Right renal pelvis (tissue), 4 donors: ENCODE measurements at places on chromosomes 3 and 15.

- DNase-seq, result no peak
Measured at GRCh38 chr3:126746395-126747177, 42.5 kb downstream of the CHCHD6 start.

DNA sequence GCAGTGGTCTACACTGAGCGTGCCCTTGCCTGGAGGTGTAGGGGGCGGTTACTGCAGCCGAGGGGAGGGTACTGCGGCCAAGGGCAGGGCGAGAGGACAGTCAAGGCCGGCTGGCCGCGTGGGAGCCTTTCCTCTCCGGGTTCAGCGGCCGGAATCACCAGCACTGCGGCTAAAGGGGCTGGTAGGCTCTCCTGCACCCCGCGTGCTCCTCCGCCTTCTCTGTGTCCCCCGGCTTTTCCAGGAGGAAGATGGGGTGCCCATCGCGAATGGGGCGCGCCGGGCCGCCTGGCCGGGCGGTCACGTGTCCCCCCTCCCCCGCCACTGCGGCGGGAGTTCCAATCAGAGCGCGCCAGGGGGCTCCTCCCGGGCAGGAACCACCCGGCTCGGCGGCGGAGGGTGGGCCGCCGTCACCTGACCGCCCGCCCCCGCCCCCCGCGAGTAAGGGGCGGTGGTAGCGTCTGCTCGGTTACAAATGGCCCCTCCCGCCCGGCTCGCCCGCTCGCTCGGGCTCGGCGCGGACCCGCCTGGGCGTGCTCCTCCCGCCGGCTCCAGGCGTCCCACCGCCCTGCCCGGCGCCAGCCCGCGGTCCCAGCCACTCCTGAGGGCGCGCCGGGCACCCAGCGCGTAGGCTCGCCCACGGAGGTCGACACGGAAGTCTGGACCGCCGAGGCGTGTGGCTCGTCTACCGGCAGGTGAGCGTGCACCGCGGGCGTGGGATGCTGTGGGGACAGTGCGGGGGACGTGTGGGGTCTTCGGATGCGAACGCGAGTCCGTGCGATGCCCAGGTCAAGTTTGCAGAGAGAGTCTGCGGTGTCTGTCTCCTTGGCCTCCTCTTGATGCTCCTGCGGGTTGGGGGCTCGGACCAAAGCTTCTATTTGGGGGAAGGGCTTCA is 242.6 kb upstream of the TOPAZ1 start:
- no peak for DNase-seq

DNA sequence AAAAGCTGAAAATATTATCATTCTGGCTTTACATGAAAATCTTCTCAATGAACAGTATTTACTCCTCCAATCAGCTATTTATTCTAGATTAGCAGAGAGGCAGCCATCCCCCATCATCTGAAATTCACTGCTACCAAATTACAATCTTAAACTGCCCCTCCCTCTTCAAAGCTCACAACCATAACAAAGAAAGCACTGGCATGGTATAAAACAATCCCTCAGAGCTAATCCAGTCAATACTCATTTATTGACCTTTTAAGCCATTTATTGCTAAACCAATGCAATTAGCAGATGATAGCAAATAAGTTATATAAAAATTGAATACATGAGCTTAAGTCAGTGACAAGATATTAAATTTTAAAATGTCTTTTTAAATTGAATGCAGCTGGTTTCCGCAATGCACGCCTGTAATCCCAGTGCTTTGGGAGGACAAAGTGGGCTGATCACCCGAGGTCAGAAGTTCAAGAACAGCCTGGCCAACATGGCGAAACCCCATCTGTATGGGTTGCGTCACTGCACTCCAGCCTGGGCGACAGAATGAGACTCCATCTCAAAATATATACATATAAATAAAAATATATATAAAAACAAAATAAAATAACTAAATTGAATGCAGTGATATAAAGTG is 12.1 kb downstream of the SLC4A7 start:
- DNase-seq, result no peak

DNA sequence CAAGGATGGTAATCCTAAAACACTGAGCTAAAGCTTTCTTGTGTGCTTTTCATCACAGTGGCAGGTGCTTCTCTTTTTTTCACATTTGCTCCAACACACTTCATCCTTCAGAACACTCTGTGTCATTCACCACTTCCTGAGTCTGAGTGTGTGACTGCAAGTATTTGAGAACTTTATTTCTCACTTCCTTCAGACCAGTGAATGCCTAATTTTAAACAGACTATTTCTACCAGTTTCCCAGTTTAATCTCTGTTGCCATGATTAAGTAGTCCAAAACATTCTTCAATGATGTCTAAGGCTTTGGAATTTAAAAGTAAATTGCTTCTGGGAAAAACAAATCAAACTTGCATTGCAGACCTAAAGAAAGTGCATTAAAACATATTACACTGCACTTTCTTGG is 541.2 kb downstream of the RBMS3 start:
- no peak for DNase-seq

DNA sequence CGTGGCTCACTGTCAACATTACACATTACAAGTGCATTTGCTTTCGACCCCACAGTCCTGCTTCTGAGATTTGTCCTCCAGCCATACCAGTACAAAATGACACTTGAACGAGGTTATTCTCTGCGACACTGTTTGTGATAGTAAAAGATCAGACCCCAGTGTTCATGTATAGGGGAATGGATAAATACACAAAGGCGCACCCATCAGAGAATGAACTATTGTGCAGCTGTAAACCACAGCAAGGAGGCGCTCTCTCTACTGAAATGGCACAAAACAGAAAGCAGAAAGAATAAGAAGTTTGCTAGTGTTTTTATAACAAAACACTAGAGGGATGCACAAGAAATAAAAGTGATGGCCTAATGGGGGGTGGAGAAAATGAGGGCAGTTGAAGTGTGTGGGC is 4.9 kb upstream of the CHSY1 start:
- no peak for DNase-seq

GRCh38 chr3:61820306-61820992 is 259.1 kb downstream of the PTPRG start:
- DNase-seq, result no peak

DNA sequence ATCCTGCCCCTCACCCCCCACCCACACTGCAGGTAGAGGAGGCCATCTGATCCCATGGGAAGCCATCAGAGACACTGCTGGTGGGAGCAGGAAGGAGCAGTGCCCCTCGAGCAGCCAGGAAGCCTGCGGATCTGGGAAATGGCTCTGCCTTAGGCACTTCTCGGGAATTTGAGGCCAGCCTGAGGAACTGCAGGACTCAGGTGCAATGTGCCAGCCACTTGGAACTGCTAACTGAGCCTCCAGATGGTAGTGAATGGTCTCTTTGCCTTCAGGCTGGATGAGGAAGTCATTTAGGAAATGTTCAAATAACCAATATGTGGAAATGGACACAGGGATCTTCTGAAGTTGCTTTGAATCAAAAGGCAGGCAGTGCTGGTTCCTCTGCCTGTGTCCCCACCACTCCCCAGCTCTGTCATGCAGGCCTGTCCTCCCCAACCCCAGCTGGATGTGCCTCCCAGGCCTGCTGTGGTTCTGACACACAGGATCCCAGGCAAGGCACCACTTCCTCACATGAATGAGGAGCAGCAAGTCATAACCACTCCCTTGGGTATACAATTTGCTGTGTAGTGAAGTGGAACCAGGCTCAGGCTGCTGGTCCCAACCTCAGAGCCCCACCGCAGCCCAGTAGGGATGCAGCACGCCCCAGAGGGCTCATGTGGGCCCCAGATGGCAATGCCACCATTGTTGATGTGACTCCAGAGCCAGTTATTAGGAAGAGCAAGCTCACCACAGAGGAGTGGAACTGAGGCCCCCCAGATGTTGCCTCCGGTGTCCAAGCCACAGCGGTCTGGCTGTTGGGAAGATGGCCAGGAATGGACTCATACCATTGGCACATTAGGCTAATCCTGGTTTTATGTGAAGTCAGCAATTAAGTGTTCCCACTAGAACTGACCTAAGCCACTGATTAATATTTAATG is 46.5 kb upstream of the LIMD1 start:
- no peak for DNase-seq

DNA sequence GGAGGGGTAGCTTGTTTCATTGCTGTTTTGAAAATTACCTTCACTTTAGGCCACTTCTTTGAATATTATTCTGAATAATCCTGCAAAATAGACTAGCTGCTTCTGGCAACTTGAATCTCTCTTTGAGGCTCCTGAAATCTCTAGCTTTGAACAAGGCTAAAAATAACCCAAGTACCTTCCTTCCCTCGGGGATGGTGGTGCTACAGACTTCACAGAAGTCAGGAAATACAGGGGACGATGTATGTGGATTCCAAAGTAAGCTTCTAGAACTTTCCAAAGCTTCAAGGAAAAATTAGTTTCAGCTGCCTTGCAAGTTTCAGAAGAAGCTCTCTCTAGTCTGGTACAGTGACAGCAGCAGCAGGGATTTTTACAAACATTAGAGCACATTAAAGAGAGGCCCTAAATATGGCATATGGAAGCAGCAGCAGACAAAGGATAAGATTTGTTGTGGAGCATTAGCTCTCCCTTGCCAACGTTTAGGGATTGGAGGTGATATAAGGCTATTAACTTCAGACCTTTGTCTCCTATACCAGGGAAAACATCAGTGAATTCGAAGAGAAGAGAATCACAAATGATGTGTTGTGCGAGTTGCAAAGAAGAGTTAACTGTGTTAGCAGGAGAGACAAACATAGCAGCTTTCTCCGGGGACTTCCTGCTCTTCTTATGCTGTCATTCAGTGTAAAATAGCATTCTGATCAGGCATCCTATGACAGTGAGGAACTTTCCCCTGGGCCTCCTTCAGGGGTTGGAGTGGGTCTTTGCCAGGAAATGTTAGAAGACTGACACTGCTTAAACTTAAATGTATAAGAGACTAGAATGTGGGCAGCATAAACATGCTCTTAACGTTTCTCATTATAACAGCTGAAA is 783.0 kb upstream of the ARPP21 start:
- no peak for DNase-seq

DNA sequence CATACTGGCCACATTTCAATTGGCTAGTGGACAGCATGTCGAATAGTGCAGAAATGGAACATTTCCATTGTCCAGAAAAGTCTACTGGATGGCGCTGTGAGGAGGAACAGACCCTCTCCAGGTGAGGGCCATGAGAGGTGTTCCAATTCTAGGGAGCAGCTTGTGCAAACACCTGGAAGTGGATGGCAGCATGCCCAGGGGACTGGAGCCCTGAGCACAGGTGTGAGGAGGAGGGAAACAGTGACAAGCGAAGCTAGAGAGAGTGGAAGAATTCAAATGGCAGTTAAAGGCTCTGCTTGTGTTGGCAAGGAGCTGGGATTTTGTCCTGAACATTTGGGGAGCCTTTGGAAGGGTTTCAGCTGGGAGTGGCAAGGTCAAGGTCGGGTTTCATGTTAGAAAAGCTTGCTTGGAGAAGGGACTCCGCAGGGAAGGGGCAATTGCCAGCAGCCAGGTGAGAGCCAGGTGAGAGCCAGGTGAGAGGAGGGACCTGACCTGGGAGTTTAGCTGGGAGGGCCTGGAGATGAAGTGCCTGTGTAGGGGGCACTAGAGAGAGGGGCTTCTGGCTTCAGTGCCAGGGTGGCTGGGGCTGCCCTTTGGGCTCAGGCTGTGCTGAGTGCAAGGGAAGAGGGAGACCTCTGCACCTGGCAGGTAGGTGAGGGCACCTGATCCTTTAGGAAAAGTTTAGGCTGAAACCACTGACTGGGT is 93.8 kb downstream of the LINGO1 start:
- DNase-seq, result no peak

- DNase-seq, result no peak
Measured at GRCh38 chr3:44419116-44419922, 58.2 kb downstream of the ZNF445 start.

DNA sequence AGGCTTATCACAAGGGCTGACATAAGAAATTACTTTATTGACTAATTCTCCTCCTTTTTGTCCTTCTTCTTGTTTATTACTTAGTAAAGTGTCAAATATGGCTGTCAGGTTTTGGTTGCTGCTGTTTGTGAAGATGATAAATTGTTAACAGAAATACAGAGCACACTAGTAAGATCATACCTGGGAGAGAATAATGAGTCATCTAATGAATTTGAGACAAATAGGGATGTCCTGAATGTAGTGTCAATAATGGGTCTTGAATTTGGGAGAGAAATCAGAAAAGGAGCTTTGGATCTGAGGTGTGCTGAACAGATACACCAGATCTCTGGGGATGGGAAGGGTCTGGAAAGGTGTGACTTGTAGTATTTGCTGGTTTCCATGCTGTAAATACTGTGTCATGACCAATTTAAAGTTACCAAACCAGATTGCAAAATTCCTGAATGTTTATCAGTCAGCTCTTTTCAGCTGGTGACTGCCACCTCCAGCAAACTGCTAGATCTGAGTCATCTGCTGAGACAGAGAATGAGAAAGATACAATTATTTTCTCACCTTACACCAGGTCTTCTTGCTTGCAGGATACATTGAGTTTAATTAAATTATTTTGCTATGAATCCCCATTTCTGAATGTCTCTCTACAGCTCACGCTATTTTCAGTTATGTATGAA is 76.7 kb upstream of the SATB1 start:
- no peak for DNase-seq

- DNase-seq, result no peak
Measured at GRCh38 chr3:108845709-108846293, 23.2 kb downstream of the TRAT1 start.

DNA sequence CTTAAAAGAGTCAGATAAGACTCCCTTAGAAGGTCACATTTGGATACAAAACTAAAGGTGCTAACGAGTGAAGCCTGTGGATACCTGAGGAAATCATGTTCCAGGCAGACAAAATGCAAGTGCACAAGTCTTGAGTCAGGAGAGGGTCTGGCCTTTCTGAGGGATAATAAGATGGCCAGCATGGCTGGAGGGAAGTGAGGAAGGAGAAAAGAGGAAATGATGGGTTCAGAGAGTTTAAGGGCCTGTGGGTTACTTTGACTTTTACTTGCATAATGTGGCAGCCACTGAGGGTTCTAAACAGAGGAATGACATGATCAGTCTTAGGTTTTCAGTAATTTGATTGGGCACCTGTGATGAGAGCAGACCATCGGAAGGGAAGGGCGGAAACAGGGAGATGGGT is 3.5 kb upstream of the ROPN1B start:
- DNase-seq, result no peak

GRCh38 chr3:32181365-32181764 is 57.1 kb upstream of the CMTM8 start:
- no peak for DNase-seq

DNA sequence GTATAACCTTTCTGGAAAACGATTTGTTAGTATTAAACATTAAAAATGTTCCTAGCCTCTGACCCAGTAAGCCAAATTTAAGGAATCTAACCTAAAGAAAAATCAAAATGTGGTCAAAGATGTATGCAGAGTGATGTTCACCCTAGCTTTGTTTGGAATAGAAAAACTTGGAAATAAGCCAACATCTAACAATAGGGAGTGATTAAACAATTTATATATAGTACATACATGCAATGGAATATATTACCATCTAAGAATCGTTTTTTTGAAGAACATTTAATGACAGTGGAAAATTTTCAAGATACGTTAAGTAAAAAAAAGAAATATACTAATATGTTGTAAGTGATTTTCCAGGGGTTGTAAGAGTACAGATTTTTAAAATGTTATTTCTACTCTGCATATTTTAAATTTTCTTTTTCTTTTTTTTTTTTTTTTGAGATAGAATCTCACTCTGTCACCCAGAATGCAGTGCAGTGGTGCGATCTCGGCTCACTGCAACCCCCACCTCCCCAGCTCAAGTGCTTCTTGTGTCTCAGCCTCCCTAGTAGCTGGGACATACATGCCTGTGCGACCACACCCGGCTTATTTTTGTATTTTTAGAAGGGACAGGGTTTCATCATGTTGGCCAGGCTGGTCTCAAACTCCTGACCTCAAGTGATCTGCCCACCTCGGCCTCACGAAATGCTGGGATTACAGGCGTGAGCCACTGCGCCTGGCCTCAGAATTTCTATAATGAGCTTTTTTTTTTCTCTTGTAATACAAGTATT is 54.9 kb downstream of the ANP32A start:
- no peak for DNase-seq

GRCh38 chr15:47541562-47541961 is 175.7 kb upstream of the SEMA6D start:
- no peak for DNase-seq
